NCI-H1417 treated with DMSO at 0.1 percent for 48 hours (cell line): ENCODE measurements at places on chromosomes 7 and 10.

DNA sequence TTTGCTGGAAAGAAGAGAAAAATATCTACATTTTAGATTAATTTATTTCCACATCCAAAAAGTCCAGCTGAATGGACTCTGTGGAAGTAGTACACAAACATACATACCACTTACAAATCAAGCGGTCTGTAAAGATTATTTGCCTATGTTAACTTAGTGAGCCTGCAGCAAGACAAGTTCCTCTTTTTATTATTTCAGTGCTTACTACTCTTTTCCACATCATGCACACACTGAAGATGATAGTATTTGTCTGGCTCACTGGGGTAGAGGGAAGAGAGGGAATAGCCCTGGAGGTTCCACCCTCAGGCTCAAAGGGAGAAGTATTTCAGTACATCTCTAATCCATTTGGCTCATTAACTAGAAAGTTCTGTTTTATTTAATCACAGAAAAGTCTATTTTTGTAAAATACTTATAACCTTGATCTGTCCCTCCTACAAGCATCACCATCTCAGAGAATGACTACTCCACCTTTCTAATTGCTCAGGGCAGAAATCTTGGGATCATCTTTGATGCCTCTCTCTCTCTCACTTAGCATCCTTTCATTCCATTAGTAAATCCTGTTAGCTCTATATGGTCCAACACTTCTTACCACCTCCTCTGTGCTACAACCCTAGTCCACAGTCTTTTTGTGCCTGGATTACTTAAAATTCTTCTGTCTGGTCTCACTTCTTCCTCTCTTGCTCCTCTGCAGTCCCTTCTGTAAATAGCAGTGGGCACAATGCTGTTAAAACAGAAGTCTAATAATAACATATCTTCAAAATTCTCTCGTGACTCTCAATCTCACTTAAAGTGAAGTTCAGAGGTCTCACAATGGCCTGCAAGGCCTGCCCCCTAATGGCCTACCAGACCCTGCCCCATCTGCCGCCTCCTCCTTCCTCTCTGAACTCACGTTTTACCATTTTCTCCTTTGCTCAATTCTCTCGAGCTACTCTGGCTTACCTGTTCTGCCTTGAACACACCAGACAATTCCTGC lies 64.3 kb upstream of the CCDC6 start:
- no peak for DNase-seq

- peak; percentile 37 for DNase-seq
These were observed 866.4 kb downstream of the LRMDA start for GRCh38 chr10:76297780-76298281.

DNA sequence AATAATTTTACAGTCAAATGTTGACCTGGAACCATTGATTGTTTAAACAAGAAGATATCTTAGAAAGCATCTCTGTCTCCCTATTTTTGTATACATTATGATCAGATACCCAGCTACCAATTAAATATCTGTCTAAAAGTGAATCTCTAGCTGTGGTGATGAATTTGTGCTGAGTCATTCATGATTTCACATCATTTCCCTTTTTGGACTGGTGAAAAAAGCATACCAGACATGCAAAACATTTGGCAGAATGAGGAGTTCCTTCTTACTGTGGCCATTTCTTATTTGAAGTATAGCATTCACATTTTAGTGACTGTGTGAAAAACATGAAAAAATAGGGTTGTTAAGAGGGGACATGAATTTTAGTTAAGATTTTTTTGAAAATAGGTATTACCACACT lies 98.0 kb upstream of the GATA3 start:
- DNase-seq, result no peak

GRCh38 chr10:77253556-77254064 lies 384.0 kb downstream of the KCNMA1 start:
- no peak for DNase-seq

- DNase-seq, result no peak
These were observed 242.1 kb downstream of the CDC14C start for GRCh38 chr7:49166441-49166840.

DNA sequence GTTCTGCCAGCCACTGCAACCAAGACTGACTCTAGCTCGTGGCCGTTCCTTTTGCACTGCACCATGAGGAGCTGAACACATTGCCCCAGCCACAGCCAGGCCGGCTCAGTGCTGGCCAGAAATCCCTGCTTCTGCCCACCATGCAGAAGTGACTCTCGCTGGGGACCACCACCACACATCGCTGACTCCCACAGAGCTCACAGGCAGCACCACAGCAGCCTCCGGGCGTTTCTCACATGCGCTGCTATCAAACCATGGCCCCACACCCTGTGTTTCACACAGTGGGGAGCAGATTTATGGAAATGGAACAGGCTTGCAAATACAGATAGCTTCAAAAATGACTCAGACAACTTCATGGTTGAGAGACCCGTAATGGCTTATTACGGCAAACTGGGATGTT lies 15.4 kb upstream of the SDK1 start:
- DNase-seq, result no peak

DNA sequence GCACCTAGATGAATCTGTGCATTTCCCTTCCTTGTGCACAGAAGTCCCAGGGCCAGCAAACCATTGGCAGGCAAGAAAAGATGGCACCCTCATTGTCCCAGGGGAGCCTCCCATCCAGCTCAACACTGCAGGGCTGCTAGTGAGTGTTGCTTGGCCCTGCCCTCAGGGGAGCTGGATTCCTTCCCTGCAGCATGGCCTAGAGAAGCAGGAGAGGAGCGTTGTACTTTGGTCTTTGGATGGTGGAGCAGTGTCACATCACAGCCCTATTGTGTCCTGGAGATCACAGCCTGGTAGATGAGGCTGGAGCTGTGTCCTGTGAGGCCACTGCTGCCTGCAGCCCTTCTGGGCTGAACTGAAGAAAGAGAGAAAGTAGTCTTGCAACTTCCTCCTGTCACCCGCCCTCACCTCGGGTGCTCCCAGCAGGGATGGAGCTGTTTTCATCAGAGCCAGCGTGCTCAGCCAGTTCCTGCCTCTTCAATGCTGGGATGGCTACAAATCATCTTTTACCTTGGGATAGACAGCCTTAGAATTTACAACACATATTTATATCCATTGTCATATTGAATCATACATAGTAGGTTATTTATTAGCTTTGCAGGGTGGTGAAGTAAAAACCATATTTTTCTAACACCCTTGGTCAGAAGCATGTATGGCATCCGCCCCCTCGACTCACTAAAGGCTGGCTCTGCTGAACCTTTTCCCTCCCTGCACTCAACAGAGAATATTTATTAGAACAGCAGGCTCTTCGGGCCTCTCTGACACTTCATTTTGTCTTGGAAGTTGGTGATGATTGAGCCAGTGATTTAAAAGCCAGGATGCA lies 43.1 kb upstream of the FAM180A start:
- no peak for DNase-seq

DNA sequence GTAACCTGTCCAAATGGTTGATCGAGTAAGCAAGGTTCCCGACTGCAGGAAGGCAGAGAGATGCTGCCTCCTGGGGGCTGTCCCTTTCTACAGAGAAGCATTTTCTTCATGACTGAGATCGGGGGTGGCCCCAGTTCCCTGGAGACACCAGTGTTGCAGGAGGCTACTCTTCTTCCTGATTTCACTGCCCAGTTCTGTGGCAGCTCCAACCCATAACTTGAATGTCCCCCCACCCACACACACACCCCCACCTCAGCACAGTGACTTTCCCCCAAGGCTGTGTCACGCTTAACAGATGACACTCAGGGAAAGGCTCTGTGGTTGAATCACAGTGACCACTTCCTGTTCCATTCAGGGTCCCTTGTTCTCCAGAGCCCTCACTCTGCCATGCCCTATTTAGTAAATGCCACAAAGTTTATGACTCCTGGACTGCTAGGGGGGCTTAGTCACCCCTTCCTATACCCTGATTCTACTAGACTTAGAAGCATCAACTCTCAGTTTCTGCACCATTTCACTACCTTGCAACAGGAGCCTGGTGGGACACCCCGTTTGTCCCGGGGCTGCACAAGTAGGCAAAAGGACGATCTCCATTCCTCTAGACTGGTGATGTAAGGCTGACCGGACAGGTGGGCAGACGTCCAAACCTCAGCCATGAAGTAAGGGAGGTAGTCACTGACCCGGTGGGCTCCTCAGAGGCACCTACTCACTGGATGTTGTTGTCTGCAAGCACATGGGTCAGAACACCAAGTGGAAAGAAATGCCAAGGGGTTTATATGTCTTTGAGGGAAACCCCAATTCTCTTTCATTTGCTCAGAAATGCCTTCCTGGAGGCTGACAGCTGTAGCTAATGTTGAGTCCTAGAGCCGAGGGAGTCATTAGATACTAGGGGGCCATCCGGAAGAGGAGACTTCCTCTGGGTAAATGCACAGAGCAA lies 31.3 kb upstream of the SMC3 start:
- no peak for DNase-seq

- DNase-seq, result no peak
These were observed 2.9 kb downstream of the EIF3B start for GRCh38 chr7:2357571-2357970.

- no peak for DNase-seq
These were observed 17.8 kb upstream of the GPAM start for GRCh38 chr10:112201334-112201733.

DNA sequence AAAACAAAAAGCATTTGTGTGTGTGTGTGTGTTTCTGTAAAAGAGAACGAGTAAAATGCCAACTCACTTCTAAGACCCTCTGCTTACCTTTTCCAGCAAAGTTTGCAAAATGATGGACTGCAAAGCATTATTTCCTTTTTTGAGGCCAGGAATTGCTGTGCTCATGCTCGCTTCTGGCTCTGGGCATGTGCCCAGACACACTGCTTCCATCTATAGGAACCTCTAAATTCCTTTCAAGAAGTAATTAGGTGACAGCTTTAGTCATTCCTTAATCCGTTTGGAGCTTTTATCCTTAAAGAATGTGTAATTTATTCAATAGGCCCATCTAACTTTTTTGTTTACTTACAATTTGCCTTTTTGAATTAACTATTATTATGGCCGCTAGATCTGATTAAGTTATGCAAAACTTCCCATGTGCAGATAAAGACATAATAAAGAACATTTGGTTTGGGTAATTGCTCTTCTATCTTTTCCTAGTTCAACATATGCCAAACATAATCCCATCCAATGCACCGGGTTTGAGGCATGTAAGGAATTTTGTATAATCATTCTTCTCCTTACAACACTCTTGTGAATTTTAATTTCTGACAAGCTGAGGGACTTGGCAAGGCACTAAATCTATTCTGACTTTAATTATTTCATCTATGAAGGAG lies 34.7 kb downstream of the A1CF start:
- no peak for DNase-seq

DNA sequence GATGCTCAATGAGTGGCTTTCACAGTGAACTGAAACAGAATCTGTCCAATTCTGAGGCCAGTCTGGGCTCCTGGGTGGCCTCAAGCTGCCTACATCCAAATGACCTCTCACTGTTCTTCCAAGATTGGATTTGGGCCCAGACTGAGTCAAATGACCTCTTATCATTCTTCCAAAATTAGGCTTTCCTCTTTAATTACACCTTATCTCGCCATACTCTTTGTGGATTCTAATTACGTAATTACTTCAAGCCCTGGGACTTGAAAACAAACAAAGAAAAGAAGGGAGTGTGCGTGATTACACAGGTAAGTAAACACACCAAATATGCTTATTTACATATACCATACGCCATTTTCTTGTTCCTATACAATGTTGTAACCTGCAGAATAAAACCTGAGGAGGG lies 18.8 kb downstream of the SORBS1 start:
- peak; percentile 1 for DNase-seq

- DNase-seq, result no peak
These were observed 28.4 kb upstream of the TMEM26 start for GRCh38 chr10:61481597-61481996.

DNA sequence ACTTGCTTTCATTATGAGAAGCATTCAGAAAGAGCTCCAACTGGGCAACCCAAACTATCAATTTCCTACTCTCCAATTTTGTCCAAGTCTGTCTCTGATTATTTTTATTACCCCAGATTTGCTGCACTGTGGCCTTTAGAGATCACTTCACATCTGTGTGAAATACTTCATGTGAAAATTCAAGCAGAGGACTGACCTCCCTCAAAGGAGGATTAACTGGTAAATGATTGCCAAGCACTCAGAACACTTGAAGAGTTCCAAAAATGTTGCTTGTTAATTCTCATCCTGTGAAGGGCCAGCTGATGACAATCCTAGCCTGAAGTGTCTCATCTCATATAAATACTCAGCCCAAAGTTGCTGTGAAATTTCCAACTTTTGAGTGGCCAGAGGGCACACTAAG lies 182.8 kb upstream of the DGKB start:
- no peak for DNase-seq

- no peak for DNase-seq
These were observed 2.2 kb downstream of the DUSP5 start for GRCh38 chr10:110499796-110500514.

- DNase-seq, result no peak
These were observed 85.7 kb downstream of the DIP2C start for GRCh38 chr10:603745-604144.

GRCh38 chr7:80070391-80070790 lies 64.2 kb upstream of the GNAI1 start:
- no peak for DNase-seq

GRCh38 chr7:6278749-6279310 lies 6.4 kb upstream of the CYTH3 start:
- no peak for DNase-seq

DNA sequence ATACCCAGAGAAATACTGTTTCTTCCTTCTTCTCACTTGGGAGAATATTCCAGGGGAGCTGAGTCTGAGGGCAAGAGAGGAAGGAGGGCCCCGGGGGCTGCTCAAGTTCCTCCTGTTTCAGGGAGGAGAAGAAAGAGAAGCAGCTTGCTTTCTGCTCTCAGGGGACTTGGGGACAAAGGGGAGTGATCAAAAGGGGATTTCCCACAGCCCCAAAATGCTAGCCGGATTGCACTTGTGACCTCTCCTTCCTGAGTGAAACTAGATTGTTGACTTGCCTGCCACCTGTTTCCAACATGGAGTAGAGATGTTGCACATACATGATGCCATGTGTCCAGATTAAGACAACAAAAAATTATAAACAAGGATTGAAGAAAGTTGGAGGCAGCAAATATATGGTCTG lies 28.7 kb upstream of the PDCD4 start:
- DNase-seq, result no peak

DNA sequence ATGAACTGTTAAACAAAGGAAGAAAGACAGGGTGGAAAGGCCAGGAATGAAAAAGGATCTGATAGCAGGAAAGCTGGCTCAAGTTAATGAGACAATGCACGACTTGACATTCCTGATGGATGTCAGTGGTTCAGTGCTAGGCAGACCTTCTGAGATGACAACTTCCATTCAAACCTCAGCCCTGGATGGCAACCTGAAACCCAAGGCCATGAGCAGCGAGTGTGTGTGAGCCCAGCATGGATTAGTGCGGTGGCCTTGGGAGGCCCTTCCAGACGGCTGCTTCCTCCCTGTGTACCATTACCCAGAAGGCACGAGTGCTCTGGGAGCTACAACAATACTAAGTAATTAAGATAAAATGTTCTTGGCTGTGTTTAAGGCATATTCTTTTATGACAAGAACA lies 18.8 kb downstream of the TRIL start:
- DNase-seq, result no peak
